ENCODE measurements at places on chromosomes 2 and 18.

DNA sequence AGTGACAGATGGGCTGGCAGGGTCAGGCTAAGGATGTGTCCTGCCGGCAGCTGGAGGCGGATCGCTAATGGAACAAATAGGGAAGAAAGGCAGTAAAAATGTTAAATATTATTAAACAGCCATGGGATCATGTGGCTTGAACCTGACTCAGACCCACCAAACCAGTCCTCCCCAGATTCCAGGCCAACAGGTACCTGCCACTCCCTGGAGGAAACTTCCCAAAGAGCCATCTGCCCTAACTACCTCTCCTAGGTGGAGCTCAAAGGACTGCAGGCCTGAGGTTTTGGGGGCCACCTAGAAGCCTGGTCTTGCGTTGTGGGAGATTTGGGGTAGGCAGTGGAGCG, 34.3 kb downstream of the CIB4 start:
- DNase-seq: no peak

- DNase-seq: peak; percentile 28
These were observed 318.2 kb upstream of the NRXN1 start for GRCh38 chr2:51350100-51350499.

GRCh38 chr2:240921311-240921994, 15.3 kb downstream of the CROCC2 start:
- DNase-seq: no peak

- DNase-seq: no peak
These were observed 387.8 kb upstream of the RAB12 start for GRCh38 chr18:8221452-8221851.

- DNase-seq: no peak
These were observed 2.5 kb downstream of the KCNF1 start for GRCh38 chr2:10914272-10914693.

DNA sequence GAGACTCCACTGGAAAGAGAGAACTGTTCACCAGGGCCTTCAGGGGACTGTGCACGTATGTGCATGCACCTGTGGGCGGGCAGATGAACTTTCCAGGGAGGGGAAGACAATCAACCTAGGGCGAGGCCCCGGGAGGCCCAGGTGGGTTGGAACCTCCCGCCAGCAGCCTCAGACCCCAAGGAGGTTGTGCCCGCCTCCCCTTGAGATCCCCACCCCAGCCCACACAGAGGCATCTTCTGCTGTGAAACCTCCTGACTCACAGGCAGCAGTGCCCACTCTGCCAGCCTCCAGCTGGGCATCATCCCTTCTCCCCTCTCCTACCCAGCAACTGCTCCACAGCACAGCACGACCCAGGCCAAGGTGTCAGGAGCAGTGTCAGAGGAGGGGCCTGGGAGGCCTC, 54.4 kb downstream of the FAM178B start:
- DNase-seq: no peak

GRCh38 chr2:86107031-86107430, 996 bp downstream of the PTCD3 start:
- DNase-seq: no peak

DNA sequence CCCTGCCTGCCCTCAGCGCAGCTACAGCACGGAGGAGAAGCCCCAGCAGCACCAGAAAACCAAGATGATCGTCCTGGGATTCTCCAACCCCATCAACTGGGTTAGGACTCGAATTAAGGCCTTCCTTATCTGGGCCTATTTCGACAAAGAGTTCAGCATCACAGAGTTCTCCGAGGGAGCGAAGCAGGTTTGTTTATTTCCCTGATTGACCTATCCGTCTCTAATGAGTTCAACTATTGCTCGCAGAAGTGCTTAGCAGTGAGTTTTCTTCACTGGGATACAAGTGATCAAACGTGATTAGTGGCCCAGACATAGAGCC, 639 bp downstream of the MAIP1 start:
- no peak for DNase-seq

DNA sequence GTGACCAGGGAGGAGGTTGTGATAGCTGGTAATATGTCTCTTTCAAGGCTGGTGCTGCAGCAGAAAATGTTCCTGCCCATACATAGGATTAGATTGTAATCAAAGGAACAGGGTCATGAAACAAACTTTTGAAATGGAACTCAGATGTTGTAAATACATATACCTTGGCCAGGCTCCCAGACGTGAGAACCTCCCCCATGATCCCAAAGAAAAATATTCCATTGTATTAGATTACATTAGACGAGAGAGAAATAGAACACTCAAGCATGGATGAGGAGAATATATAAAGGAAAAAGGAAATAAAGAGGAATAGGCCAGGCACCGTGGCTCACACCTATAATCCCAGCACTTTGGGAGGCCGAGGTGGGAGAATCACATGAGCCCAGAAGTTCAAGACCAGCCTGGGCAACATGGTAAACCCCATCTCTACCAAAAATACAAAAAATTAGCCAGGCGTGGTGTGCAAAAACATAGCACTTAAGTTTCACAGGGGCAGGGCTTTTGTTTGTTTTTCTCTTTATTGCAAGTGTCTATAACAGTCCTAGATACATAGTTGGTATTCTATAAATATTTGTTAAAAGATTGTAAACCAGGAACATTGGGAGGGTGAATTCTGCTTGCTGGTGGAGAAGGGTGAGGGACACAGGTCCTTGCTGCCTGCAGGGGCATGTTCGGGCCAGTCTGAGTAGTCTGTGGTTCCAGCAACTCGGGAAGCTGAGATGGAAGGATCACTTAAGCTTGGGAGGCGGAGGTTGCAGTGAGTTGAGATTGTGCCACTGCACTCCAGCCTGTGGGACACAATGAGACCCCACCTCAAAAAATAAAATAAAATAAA, 52.8 kb downstream of the RPL37A start:
- no peak for DNase-seq

DNA sequence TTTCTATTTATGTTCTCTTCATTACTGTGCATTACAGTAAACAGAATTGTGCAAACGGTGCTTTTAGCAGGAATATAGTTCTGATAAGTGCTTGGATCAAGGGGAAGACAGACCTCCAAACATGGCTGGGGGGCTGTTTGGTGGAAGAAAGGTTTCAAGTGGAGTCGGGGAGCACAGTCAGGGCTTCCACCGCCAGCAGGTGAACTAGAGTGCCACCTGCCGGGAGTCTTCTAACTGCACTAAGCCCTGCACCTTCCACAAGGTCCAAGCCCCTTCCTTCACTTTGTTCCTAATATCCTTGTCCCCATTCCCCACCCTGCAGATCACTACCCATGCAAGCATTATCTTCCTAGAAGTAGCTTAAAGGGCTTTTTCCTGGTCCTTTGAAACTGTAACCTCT, 11.1 kb downstream of the ONECUT2 start:
- DNase-seq: peak; percentile 44

- no peak for DNase-seq
These were observed 41.5 kb downstream of the SRSF7 start for GRCh38 chr2:38709567-38710194.

DNA sequence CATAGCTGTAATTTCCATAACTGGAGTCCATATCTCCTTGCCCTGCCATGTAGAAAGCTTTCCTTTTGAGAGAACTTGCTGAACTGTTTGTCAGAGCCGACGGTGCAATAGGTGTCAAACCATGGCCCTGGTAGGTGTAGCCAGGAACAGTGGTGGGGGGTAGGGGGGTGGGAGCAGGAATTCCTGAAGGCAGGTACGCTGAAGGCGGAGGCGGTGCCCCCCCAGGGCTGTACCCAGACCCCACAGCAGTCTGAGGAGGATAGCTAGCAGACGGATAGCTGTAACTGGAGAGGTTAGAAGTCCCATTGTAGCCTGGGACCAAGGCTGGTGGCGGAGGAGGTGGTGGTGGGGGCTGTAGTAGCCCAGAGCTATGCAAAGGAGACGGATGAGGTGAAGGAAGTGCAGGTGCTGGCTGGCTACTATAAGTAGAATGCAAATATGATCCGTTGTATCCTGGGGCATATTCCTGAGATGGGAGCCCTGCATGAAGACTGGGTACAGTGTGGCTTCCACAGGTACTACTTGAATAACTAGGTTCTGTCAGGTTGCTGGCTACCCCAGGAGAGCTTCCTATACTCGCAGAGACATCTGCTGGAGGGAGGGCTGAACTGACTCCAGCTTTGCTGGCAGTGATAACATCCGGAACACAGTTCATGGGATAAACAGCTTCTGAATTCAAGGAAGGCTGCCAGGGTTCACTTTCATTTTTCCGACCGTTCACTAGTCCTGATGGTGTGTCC, 124.8 kb downstream of the FIGN start:
- no peak for DNase-seq

Measured in SHP77 (cell line).